ENCODE measurements at places on chromosomes 6 and 20. TPM values are rescaled to one million over a fixed set of nuclear protein-coding genes. Genes with fewer than 3 reads are reported as not detected.

ANKRD66 gene
- not detected for total RNA-seq

SUN5 gene
- total RNA-seq, result not detected

F13A1 gene
- total RNA-seq, result 0.41 TPM

DNA sequence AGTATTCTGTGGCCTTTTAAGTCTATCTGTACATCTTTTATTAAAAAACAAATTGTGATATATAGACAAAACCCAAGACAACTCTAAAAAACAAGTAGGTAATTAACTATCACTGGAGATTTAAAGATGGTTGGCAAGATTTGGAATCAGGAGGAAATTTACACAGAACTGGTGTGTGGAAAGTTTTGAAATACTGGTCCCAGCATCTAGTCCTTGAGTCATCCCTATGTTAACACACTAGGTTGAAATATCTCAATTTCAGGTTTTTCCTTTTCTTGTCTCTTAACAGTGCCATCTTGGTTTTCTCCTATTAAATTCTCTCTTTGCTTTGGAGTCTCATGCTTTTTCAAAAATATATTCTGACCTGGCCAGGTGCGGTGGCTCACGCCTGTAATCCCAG, 27.5 kb downstream of the SASH1 start:
- no peak for DNase-seq

DNA sequence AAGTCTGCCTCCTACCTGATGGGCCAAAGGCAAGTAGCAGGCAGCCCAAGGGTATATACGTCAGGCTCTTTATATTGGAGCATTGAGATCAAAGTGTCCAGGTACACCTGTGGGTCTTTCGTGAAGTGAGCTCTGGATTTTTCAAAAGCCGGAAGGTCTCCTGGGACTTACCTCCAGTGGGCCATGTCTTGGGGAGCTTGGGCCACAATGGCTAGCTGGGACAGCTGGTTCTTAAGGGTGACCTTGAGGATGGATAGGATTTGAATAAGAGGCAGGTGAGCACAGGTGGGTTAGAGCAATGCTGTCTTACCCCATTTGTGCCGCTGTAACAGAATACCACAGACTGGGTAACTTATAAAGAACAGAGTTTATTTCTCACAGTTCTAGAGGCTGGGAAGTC, 153.4 kb downstream of the CDC5L start:
- DNase-seq, result no peak

- no peak for DNase-seq
Measured at GRCh38 chr6:167796192-167796981, 30.3 kb upstream of the AFDN start.

- DNase-seq, result no peak
Measured at GRCh38 chr6:44432227-44432626, 44.7 kb downstream of the CDC5L start.

Data from CD8-positive, alpha-beta T cell (primary cell).